T-helper 22 cell (primary cell): ENCODE measurements at places on chromosomes 6 and 20.
A peak's percentile ranks its signal among the peaks of the same experiment; 100 is the strongest.

GRCh38 chr6:32991972-32992371, 17.4 kb downstream of the HLA-DOA start:
- DNase-seq: no peak

- no peak for DNase-seq
Measured at GRCh38 chr6:135002229-135002844, 52.3 kb downstream of the HBS1L start.

DNA sequence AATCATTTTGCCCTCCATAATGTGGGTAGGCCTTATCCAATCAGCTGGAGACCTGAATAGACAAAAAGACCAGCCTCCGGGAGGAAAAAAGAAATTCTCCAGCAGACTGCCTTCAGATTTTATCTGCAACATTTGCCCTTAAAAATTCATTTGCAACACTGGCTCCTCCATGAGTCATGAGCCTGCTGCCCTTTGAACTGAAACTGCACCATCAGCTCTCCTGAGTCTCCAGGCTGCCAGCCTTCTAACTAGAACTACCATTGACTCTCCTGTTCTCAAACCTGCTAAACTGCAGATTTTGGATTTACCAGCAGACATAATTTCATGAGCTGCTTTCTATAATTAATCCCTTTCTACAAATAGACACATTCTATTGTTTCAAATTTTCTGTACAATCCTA, 223.9 kb upstream of the THEMIS start:
- no peak for DNase-seq

GRCh38 chr6:47879015-47879414, 97.2 kb downstream of the OPN5 start:
- no peak for DNase-seq

- DNase-seq: no peak
Measured at GRCh38 chr6:43873806-43874714, 104.0 kb downstream of the VEGFA start.

- no peak for DNase-seq
Measured at GRCh38 chr6:12335717-12336116, 45.6 kb downstream of the EDN1 start.

DNA sequence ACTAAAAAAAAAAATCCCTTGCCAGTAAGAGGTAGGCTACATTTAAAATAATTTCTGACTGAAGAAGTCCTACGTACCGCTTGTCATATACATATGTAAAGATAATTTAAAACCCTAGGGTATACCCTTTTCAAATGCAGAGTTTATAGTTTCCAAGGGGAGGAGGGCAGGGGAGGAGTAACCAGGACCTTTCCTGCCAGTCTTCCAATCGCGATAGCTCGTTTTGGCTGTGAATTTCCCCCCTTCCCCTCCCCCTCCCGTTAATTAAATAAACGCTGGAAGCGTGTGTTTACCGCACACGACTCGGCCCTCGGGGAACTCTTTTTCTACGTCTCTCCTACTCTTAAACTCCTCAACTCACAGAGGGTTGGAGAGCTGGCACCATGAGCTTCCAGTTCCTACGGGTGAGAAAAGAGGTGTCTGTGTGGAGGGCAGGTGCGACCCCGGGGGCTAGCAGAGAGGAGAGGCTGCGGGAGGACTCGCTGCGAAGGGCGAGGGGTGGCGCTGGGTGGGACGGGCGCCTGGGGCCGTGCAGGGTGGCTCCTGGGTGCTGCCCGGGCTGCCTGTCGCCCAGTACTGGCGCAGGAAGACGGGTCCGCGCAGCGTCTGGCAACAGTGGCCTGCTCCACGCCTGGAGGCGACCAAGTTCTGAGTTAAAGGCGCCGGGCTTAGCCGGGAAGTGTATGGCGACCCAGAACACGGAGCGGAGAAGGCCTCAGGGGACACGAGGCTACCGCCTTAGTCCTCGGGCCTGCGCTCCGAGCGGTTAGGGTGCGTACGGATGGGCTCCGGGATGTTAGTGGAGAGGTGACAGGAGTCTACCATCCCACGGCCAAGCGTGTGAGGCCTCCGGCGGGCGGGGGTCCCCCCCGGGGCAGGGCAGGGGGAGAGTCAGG, 4.1 kb upstream of the TFAP2C start:
- no peak for DNase-seq

- DNase-seq: peak; percentile 15
Measured at GRCh38 chr20:17530716-17531664, at the start of gene BFSP1. Gene BFSP1 (minus strand): TSS chr20:17531379. CDS start chr20:17531329, 50 bp downstream.

- no peak for DNase-seq
Measured at GRCh38 chr6:41630946-41631345, 7.3 kb upstream of the MDFI start.

DNA sequence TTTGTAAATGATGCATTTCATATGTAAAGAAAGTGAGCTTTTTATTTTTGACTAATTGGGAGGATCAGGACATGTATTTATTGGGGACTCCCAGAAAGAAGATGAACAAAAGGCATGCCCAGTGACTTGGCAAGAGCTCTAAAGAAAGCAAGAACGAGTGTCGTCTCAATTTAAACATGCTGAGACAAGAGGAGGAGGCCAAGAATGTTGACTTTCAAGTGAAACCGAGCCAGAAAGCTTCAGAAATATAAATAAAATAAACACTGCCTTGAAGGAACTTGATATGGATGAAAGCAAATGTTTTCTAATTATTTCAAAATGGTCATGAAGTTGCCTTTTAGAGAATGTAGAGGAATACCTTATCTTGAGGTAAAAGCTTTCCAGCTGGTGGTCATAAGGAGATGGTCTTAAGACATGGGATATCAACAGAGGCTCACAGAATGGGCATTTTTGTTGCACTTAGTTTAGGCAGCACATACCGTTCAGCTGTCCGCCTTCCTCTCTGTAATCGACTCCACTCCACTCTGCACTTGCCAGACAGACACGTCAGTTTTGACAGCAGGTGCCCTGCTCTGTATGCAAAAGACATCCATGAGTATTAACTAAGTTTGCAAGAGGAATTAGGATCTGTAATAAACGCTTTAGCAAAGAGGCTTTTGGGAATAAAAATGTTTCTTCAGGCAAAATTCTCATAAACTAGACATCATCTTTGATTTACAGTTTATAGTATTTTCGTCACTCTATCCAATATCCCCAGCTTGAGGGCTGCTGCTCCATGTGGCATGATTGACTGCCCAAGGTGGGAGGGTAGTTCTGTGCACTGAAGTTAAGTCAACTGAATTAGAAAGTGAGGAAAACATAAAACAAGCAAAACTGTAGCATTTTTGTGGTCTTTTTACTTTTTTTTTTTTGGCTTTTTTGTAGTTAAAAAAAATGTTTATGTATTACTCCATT, 613.1 kb downstream of the PKHD1 start:
- DNase-seq: no peak

- no peak for DNase-seq
Measured at GRCh38 chr6:54244430-54244829, 63.8 kb upstream of the TINAG start.

GRCh38 chr6:17001188-17001587, 100.7 kb upstream of the STMND1 start:
- DNase-seq: no peak

DNA sequence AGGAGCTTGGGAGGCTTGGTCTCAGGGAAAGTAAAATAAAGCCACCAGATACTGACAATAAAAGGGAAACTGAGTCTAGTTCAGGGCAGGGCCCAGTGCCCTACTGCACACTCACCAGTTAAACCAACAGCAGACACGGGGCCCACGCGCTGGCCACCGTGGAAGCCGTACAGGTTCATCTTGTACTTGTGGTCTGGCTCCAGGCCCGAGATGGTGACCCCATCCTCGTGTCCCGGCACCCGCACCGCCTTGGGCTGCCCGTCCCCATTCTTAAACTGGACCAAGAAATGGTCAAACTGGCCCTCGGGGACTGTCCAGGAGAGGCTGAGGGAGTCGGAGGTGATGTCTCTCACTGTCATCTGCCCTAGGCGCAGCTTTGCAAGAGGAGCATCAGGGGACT, 26.5 kb downstream of the CYP21A2 start:
- DNase-seq: no peak
